CD4-positive, alpha-beta T cell treated with Interleukin-21 for 1 hour (primary cell): ENCODE measurements at places on chromosomes 2 and 18.

GRCh38 chr2:125736306-125736705 lies 919.7 kb upstream of the GYPC start:
- DNase-seq: no peak

DNA sequence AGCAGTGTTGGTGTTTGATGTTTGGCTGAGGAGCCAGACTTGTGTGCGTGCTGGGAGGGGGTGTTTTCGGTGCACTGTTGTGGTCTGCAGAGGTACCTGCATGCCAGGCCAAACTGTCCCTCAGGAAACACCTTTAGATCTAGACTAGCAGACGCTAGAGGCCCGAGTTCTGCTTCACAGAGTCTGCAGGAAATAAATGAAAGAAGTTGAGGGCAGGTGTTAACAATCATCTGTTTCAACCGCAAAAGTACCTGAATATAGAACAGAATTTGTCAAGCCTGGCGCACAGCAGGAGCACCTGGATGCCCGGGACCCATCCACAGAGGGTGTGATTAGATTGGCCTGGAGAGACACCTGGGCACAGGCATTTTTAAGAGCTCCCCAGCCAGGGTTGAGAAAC lies 40.5 kb upstream of the REL start:
- peak; percentile 10 for DNase-seq

- no peak for DNase-seq
Observed at GRCh38 chr2:217113491-217113890, 253.6 kb upstream of the TNP1 start.

DNA sequence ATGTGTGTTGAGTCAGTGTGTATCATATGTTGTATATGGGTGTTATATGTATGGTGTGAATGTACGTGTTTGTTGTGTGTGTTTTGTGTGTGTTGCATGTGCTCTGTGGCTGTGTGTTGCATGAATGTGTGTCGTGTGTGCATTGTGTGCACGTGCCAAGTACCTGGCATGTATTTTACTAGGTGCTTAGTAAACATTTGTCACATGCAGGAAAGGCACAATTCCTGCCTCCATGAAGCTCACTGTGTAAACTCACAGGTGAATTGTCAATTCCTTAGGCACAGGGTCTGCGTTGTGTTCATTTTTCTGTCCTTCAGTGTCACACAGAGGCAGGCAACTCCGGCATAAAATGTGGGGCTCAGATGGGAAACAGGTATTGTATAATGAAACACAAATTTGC lies 22.3 kb upstream of the IL1R1 start:
- DNase-seq: no peak

- no peak for DNase-seq
Observed at GRCh38 chr2:60364491-60364890, 189.0 kb downstream of the BCL11A start.

DNA sequence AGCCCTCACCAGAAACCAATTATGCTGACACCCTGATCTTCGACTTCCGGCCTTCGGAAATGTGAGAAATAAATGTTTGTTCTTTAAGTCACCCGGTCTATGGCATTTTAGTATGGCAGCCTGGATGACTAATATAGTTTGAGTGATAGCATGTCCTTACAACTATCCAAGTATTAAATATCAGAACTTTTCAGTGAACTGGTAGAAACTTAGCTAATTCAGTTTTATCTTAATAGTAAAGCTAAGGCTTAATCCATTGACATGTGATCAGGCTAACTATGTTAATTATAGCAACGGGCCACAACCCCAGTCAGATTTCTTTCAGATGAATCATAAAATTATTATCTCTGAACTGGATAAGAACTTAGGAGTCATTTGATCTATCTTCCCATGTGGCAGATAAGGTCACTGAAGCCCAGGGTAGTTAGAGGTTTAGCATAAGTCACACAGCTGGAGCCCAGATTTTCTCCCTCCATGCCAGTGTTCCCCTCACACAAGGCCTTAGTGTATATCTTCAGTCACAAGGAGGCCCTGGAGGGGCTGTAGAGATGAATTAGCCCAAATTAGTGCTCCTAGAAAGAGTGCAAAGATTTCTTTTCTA lies 40.7 kb upstream of the UPP2 start:
- DNase-seq: no peak

GRCh38 chr2:148674063-148675020 lies 29.8 kb downstream of the EPC2 start:
- DNase-seq: peak; percentile 59

- no peak for DNase-seq
Observed at GRCh38 chr2:119914266-119914665, 98.6 kb upstream of the EPB41L5 start.

DNA sequence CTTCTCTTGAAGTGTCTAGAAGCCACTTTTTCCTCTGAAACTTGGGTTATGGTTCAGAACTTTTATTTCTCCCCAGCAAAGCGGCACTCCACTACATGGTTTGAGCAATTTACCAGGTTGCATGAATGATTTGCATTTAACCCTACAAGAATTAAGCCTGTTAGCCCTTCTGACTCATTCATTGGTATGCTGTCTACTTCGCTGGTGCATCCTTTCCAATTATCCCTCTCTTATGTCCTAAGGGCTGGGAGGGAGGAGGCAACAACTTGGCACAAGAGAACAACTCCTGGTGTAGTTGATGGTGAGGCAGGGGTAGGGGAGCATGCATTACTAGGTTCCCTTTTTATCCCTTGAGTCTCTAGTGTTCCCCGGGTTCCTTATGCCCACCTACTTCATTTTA lies 293.4 kb upstream of the MEX3C start:
- DNase-seq: no peak

- DNase-seq: no peak
Observed at GRCh38 chr18:23710068-23710527, 20.8 kb downstream of the LAMA3 start.

DNA sequence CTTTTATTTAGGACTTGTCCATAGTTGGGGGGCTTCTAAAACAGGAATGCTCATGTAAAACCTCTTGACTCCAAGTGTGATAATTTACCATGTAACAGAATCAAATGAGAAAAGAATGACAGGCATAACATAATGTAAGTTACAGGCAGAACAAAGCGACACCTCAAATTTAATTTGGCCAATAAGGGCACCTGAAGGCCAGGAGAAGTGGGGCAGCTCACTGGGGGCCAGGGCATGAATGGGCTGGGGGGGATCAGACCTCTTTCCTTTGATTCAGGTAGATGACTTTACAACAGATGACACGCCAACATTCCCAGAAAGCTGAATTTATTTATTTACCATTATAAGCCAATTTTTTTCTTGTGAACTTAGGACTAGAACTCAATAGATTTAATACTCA lies 14.5 kb downstream of the MOCOS start:
- DNase-seq: no peak

GRCh38 chr2:51953931-51954330 lies 922.0 kb upstream of the NRXN1 start:
- no peak for DNase-seq
